ENCODE measurements at places on chromosomes 1 and 21.

DNA sequence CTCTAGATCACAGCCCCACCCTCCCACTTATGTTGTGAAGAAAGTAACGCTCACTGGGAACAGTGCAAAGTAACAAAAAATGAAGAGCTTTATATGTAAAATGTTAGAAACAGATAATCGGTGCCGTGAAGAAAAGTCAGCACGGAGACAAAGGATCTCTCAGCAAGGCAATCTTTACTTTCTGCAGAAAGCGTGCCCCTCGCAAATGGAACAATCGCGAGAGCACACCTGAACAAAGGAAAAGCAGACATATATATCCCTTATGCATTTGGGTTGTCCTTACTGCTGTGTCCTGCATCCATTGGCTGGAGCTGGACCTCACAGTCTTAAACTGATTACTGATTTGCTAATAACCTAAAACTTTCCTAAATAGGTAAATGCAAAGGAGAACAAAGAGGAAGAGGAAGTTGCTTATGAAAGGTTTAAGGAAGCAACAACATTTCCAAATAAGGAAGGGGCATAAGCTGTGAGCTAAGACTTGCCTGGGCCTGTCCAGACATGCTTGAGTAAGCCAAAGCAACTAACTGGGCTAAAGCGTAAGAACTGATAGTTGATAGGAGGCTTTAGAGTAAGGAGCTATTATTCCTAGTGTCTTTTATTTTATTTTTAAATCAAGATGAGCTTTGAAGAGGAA is 89.7 kb downstream of the GTF2B start:
- no peak for DNase-seq

DNA sequence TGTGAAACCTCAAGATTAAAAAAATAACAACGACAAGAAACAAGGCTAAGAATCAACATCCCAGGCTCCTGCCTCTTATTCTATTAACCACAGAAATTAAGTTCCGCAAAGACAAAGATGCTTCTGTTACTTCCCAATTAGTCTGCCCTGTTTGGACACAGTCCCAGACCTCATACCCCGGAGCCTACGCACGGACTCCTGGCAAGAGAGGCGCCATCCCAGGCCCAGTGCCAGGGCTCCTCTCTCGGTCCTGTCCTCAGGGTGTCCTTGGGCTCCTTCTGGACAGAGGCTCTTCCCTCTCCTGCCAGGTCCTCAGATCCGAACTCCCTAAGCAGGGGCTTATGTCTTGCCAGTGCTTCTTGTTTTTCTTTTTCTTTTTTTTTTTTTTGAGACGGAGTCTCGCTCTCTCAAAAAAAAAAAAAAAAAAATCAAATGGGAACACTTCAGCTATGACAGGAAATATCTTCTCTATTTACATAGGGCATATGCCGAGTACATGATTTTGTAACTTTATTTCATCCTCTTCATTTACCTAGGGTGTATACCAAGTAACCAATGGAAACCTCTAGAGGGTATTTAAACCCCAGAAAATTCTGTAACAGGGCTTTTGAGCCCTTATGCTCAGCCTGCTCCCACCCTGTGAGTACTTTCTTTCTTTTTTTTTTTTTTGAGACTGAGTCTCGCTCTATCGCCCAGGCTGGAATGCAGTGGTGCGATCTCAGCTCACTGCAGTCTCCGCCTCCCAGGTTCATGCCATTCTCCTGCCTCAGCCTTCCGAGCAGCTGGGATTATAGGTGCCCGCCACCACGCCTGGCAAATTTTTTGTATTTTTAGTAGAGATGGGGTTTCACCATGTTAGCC is 11.7 kb upstream of the ENO1 start:
- DNase-seq: no peak

- no peak for DNase-seq
Measured at GRCh38 chr1:27779122-27779521, 6.1 kb downstream of the STX12 start.

DNA sequence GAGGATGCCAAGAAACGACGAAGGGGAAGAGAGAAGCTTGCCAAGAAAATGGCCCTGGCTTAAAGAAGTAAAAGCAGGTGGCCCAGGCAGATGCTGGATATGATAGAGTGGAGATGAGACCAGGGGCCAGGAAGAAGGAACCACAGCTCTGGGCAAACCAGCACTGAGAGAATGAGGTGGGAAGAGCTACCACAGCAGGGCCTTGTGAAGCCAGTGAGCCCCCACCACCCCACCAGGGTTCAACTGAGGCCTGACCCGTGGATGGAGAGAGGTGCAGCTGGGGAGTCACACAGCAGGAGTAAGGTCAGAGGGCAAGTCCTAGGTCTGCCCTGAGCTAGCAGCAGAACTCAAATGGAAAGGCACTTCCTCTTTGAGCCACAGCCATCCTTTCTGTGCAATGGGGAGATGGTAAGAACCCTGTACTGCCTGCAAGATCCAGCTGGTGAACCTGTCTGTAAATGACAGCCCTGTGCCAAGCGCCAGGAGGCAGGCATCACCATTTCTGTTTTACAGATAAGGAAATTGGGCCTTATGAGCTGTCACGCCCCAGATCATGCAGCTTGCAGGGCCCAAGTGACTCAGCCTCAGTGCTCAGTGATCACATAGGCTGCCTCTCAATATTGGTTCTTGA is 8.5 kb downstream of the SH3BGRL3 start:
- no peak for DNase-seq

DNA sequence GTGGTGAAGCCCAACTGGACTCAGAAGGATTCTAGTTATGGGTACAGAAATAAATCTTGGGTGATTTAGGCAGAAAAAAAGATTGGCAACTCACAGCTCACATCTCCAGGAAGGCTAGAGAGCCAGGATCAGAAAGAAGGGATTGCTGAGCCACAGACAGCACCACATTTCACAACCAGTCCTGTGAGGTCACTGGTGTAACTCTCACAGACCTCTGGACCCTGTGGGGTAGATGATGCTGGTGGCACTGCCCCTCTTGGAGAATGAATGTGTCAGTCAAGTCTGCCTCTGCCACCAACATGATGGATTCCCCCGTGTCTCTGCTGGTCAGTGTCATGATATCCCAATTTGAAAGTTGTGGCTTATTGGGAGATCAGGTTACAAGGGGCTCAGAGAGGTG is 70.9 kb upstream of the HMCN1 start:
- no peak for DNase-seq

- no peak for DNase-seq
Measured at GRCh38 chr1:36154765-36155407, 1.1 kb upstream of the MAP7D1 start.

DNA sequence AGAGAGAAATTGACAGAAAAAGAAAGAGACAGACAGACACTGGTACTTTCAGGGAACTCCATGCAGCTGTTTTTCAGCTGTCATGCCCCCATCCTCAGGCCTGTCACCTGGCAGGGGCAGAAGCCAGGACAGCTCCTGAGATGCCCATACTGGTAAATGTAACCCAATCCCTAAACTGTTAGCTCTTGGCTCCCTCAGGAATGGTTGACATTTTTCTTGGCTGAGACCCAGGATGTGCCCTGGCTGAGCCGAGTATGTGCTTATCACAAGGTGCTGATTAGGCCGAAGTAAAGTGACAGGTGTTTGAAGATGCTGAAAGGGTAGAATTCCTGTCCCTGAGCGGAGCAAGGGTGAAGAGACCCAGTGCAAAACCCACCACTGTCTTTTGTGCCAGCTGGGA is 50.7 kb downstream of the PGM1 start:
- no peak for DNase-seq

GRCh38 chr1:182677397-182678098 is 6.8 kb downstream of the RGS8 start:
- DNase-seq: no peak

- no peak for DNase-seq
Measured at GRCh38 chr21:39221282-39221996, 38.2 kb upstream of the PSMG1 start.

DNA sequence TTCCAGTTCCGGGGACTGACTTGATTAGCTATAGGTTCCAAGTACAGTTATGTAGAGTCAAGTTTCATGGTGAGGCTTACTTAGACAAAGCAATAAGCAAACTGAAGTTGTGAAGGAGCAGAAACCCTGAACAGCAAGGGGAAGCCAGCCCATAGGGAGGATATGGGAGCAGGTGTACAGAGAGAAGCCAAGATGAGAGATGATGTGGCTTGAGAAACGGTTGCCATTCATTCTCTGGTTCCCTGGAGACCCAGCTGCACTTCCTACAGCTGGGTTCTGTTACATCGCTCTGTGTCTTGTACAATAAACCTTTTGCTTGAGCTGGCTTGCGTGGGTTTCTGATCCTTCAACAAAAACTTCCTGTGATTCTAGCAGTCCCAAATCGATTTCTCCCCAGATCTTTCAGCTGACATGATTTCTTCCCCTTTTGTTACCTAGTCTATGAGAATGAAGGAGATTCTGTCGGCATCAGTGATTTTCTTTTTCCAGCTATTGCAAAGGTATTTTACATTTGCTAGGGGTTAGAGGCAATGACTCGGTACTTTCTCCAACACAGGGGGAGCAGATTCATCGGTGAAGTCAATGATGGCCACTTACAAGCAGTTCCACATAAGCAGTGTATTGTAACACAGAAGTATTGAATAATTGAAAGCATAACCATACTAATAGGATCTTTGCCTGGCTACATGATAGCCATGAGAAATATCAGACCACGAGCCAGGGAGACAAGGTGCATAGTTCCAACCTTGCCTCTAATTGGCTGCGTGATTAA is 67.3 kb downstream of the URB2 start:
- DNase-seq: no peak

DNA sequence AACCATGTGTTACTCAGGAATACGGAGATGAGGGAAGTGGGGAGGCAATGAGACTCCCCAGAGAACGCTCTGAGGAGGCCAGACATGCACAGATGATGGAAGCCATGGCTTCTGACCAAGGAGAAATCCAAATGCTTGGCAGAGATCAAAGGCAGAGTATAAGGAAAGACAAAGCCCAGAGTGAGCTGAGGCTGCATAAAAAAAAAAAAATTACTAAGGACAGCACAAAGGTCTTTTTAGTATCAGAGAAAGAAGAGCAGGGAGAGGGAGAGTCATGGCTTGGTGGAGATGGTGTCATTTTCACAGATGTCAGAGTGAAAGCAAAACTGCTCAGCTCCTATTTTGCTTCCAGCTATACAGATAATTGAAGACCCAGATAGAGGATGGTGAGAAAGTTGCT is 8.1 kb upstream of the NCF2 start:
- no peak for DNase-seq

- no peak for DNase-seq
Measured at GRCh38 chr1:212186427-212187207, 98.6 kb upstream of the PPP2R5A start.

GRCh38 chr21:42237577-42237976 is 18.6 kb downstream of the ABCG1 start:
- no peak for DNase-seq

- no peak for DNase-seq
Measured at GRCh38 chr1:59193443-59194093, 103.3 kb upstream of the FGGY start.

GRCh38 chr1:118100686-118101514 is 84.1 kb downstream of the SPAG17 start:
- no peak for DNase-seq

Measured in stimulated activated CD4-positive, alpha-beta T cell treated with anti-CD3 and anti-CD28 coated beads, TNF-alpha, amount 100 ng/mL, for 48 hours (primary cell).